CD4-positive, alpha-beta memory T cell (primary cell): ENCODE measurements at places on chromosomes 16 and 17. TPM values are rescaled to one million over a fixed set of nuclear protein-coding genes. Genes with fewer than 3 reads are reported as not detected.

DNA sequence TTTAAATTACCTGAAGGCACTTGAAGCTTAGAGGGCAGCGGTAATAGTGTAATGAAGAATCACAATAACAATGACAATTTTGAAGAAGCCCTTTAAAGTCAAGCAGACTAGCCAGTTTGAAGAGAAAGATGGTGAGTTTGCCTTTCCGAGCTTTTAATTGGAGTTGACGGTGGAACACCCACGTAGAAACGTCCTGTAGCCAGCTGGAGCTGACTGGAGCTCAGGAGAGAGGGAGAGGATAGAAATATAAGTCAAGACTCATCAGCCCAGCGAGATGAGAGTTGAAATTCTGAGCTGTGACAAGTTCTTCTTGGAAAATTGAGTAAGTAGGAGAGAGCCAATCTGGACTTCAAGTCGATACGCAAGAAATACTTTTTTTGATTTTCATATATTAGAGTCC lies 91.7 kb upstream of the CACNG3 start:
- no peak overlapping the region for H3K4me3 ChIP-seq
- H3K27me3 ChIP-seq = no peaks in the 10 kb centered on the region
- H3K27ac ChIP-seq = no peak overlapping the region
- peaks cover 19% of the 10 kb centered on the region for H3K36me3 ChIP-seq
- H3K4me1 ChIP-seq = no peaks in the 10 kb centered on the region
- no peak for DNase-seq

DNA sequence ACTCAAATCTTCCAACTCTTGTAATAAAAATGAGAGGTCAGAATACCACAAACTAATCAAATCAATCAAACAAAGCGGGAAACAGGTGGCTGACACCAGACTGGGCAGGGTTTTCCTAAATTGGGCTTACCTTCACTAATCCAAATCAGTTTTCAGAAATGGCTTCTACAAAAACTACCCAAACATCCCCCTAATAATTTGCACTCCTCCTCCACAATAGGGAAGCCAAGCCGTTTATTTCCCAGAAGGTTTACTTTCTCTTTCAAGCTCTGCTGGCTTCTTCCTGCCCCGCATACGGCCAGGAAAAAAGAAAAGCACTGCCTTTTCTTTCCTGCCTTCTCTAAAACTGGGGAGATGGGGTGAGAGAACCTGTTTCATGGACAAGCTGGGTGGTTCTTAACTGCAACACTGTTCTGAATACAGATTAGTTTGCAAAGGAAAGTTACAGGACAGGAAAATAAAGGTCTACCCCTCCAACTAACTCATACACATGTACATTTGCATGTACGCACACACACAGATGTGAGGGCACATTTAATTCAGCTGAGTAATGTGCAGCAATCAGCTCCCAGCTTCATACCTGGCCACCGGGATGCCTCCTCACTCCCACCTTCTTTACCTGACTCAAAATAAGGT lies 9.2 kb downstream of the STAT3 start:
- H3K36me3 ChIP-seq = no peaks in the 10 kb centered on the region
- peaks cover 44% of the 10 kb centered on the region for H3K4me1 ChIP-seq
- H3K27ac ChIP-seq = peak overlapping the region; percentile 28
- H3K4me3 ChIP-seq = peak overlapping the region; percentile 20
- no peak for DNase-seq

DNA sequence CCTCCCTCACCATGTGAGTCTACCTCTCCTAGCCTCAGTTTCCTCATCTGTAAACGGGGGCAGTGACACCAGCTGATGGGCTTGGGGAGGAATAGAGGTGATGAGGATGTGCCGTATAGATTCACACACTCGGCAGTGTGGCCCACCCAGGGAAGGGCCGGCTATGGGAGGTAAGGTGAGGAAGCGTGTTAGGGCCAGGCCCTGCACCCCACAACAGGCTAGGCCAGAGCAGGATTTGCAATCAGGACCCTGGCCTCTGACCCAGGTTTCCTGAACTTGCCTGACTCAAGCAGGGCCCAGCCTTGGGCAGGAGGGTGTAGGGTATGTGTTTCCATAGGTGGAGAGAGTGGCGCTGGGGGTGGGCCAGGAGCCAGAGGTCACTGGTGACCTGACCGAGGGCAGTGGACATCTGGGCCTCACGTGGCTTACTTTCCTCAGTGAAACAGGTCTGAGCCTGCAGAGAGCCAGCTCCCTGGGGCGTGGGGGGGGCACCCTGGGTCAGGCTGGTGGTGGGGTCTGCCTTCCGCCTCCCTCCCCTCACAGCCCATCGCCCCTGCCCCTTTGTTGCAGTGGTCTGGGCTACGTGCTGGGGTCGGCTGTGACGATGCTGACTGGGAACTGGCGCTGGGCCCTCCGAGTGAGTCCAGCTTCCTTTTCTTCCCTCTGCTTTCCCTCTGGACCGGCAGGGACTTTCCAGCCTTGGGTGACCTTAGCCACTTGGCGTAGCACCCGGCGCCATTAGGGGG lies 12.8 kb downstream of the SPNS3 start:
- no peaks in the 10 kb centered on the region for H3K27me3 ChIP-seq
- H3K4me3 ChIP-seq = no peak overlapping the region
- no peaks in the 10 kb centered on the region for H3K4me1 ChIP-seq

DNA sequence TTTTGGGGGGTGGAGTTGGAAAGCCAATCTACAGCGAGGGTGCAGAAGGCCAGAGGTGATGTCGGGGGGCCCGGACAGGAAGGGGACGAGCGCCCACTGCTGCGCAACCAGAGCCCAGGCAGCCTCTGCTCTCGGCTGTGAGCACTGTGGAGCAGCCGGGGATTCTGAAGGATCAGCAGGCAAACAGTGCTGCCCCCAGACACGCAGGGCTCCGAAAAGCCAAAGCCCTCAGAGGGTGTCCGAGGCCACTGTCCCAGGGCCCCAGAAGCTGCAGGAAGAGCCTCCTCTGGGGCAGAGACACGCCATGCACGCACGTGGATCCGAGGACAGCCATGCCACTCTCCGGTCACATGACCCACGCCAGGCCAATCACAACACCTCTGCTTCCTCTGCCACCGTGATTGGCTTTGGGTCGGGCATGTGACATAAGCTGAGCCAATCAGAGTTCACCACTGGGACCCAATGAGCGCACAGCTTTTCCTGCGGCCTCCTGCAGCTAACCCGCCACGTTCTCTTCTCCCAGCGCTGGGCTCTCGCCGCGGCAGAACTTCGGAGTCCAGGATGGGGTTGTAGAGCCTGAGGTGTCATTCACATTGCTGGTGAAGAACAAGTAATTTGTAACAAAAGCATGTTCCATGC lies 40.7 kb downstream of the ACTG1 start:
- H3K36me3 ChIP-seq = no peaks in the 10 kb centered on the region
- H3K27me3 ChIP-seq = no peaks in the 10 kb centered on the region

Gene KRT27
- total RNA-seq = not detected
